ENCODE measurements at places on chromosomes 1 and 21.

GRCh38 chr1:208183977-208184911, 59.9 kb downstream of the PLXNA2 start:
- no peak for DNase-seq

DNA sequence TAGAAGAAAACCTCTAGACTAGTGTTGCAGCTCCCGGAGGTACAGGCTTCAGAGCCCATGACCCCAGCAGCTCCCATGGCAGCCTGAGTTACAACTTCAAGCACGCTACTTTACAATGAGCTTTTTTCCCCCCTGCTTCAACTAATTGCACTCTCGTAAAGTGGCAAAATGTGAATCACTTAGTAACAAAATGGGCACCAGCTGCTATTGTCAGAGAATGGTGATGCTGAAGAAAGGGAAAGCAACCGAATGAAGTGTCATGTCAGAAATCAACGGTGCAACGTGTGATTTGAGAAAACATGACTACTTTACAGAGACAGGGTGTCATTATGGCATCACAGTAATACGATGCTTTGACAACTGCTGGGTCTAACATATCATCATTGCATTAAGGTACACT, 40.5 kb downstream of the ESRRG start:
- no peak for DNase-seq

DNA sequence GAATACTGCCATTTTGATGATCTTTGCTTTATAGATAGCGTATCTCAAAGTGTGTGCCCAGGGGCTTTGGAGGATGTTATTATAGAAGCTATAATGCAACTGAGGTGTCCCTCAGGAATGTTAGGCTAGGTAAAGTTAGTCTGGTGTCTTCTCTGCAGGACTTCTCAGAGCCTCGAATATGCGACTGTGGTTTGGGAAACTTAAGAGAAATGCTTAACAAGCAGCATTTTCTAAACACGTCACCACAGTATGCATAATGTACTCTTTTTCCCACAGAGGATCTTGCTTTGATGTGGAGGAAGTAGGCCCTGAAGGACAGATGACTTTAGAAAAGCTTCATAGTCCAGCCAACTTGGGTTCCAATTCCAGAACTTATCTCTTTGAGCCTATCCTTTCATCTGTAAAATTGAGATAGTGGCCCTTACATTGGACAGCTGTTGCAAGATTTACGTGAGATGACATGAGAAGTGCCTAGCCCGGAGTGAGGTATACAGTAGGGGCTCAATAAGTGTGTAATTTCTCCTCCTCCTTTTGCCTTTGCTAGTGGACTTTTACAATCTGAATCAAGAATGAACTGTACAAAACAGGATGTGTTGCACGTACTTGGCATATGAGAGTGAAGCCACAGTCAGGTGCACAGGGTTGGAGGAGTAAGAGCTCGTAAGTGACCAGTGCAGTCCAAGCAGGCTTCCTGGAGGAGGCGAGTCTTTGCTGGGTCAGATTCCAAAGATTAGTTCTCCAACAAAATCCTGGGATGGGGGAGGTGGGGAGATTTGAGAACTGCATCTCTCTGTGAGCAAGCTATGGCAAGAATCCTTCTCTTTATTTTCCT, 29.7 kb upstream of the TRABD2B start:
- no peak for DNase-seq

GRCh38 chr1:23727362-23727811, 15.9 kb upstream of the ELOA start:
- peak; percentile 9 for DNase-seq

GRCh38 chr1:243397613-243398321, 141.9 kb downstream of the SDCCAG8 start:
- no peak for DNase-seq

DNA sequence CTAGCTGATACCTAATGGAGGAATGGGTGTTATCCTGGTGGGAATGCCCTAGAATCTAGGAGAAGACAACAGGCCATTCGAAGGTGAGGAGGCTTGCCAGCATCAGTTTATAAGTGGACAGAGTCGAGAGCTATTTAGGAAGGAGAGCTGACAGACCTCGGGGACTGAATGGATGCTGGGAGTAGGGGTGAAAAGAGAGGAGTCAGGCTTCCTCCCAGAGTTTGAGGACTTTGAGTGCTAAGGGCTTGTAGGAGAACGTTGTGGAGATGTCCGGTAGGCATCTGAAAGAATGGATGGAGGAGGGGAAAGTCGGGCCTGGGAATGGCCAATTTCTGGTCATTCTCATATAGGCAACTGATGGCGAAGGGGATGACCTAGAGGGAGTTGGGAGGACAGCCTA, 155.1 kb downstream of the DYRK1A start:
- no peak for DNase-seq

- DNase-seq: no peak
These were observed 75.7 kb upstream of the LAMC2 start for GRCh38 chr1:183110326-183110880.

- DNase-seq: no peak
These were observed 92.1 kb downstream of the BACH1 start for GRCh38 chr21:29390778-29391177.

DNA sequence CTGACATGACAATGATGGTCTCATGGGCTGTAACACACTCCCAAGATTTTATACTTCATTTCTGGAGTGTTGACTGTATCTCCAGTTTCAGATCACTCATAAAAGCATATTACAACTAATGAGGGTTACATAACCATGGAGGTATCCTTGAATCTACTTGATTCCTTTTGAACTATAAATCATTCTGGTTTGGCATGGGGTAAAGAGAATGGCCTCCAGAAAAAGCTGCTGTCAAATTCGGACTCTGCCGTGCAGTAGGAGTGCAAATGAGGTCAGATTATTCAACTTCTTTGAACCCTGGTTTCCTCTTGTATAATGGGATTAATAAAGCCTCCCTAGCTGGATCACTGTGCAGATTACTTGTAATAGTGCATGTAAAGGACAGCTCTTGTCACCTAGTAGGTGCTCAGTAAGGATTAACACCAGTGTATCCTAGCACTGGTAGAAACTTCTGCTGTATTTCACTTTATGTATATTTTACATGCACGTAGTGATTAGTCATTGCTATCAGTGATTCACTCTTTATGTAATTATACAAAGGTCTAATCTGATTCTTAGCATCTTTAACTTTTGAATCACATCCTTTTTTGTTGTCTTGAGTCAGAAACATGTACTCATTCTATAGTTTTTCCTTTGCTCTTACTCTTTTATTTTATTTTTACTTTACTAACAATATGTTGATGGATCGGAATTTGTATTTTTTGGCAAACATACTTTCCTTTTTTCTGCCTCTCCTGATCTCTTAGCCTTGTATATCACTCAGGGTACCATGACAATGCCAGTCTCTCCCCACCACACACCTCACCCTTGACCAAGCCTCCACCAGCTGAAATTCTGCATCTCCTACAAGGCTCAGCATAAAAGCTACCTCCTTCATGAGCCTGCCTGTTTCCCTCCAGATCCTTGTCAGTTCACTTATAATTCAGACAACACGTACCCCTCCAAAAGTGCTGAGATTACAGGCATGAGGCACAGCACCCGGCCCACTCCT, 3.2 kb downstream of the LRRC8C start:
- no peak for DNase-seq

GRCh38 chr1:15243275-15244043, 3.6 kb upstream of the FHAD1 start:
- DNase-seq: no peak

- DNase-seq: no peak
These were observed 68.9 kb upstream of the PARP1 start for GRCh38 chr1:226476648-226477319.

DNA sequence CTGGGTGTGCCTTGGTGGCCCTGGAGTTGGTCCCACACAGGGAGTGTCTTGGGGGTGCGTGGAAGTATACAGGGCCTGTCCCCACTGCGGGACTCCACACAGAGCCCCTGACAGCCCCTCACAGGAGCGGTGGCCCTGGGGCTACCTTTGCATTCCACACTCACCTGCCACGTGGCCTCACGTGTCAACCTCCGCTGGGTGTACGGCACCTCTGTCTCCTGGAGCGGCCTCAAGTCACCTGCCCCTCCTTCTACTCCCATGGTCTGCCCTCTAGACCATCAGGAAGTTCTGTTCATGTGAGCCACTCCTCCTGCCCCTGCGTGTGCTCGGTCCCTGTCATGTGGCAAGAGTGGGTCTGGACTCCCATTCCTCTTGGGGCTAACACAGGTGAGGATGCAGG, 58.6 kb downstream of the FAAP20 start:
- no peak for DNase-seq

GRCh38 chr1:94676686-94677085, 135.1 kb upstream of the F3 start:
- DNase-seq: no peak

- DNase-seq: peak; percentile 90
These were observed 89.6 kb upstream of the EDN2 start for GRCh38 chr1:41573785-41574713.

DNA sequence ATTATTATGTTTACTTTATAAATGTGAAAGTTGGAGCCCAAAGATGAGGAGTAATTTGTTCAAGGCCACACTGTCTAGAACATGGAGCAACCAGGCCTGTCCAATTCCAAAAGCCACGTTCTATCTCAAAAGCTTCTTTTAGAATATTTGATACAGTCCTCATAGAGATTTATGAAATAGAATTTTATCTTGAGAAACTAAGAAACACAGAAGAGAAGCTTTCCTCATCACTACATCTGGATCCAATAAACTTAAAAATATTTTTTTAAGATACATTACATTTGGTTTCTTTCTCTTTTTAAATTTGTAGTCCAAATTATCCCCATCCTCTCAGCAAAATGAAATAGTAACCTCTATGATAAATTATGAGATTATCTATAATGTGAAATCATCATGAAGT, 58.9 kb downstream of the DDAH1 start:
- DNase-seq: no peak

- no peak for DNase-seq
These were observed 30.4 kb downstream of the PLXNA2 start for GRCh38 chr1:208213786-208214185.

DNA sequence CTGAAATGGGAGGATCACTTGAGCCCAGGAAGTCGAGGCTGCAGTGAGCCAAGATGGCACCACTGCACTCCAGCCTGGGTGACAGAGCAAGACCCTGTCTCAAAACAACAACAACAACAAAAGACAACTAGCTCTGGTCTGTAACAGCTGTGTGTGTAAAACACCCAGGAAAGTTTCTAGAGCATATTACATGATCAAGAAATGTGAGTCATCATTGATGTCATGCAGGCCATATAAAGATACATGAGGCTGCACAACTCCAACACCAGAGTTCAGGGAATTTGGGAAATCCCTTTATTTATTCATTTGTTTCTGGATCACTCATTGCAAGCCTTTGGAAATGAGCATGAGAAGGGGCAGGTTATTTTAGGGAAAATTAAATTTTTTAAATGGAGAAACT, 50.3 kb upstream of the CTPS1 start:
- no peak for DNase-seq

DNA sequence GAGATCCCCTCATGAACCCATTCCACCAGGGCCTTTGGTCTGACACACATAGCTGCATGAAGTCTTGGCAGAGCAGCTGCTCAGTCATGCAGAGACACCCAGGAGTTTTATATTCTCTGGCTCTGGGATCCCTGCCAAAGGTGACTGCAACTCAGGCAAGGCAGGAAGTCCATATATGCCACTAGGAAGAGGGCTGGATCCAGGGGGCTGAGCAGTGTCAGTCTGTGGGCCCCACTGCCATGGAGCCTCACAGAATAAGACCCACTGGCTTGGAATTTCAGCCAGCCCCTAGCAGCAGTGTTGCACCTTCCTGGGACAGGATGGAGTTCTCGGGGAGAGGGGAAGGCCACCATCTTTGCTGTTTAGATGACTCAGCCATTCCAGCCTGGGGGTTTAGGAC, 199.7 kb downstream of the TBX15 start:
- DNase-seq: no peak

DNA sequence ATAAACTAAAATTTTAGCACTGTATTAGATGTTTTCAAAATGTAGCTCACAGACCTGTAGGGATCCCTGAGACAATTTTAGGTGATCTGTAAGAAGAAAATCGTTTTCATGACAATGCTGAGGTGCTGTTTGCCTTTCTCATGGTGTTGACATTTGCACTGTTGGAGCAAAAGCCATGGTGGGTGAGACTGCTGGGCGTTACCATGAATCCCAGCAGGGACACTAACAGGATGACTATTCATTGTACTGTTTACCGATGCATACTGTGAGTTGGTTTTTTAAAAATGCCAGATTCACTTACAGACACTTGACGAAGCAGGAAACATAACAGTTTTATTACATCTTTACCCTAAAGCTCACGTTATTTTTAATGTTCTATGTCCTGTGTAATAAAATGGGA, 468.5 kb downstream of the PCP4 start:
- no peak for DNase-seq

DNA sequence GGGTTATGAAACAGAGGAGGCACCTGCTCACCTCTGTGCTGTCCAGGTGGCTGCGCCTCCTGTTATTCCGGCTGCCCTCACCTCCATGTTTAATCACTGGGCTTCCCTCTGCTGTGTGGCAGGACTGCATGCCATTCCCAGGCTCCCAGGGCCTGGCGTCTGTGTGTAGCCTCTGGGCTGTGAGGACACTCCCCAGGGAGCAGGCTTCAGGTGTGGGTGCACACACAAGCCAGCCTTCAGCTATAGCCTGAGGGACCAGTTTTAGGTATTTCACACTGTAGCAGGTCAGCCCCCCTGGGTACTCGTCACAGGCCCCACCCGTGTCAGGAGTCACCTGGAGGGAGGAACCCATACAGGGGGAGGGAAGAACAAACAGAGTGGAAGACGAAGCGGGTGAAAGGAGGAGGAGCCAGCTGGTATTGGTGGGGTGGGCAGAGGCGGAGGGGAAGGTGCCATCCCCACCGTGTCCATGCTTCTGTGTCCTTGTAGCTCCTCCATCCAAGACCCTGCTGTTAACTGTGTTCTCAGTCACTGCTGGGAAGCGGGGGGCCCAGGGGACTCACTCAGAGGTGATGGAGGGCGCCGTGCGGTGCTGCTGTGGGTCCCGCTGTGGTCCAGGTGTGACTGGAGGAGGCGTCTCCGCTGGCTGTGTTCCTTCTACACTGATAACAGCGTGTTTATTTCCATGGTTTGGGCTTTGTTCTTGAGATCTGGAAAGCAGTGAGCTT, 158.6 kb downstream of the PGBD5 start:
- peak; percentile 50 for DNase-seq

DNA sequence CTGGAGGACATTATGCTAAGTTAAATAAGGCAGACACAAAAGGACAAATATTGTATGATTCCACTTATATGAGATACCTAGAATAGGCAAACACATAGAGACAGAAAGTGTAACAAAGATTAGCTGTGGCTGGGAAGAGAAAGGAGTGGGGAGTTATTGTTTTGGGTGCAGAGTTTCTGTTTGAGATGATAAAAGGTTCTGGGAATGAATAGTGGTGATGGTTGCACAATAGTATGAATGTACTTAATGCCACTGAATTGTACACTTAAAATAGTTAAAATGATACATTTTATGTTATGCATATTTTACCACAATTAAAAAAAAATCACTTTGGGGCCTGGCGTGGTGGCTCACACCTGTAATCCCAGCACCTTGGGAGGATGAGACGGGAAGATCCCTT, 21.2 kb upstream of the ERO1B start:
- no peak for DNase-seq

GRCh38 chr1:53526451-53527101, 67.4 kb downstream of the DMRTB1 start:
- no peak for DNase-seq

GRCh38 chr1:166884040-166884642, 8.1 kb upstream of the TADA1 start:
- peak; percentile 68 for DNase-seq
